ENCODE measurements at places on chromosomes 4 and X. TPM values are rescaled to one million over a fixed set of nuclear protein-coding genes. Genes with fewer than 3 reads are reported as not detected.

The AMTN gene
- total RNA-seq, result not detected

The CSAG2 gene
- total RNA-seq, result not detected

The C4orf36 gene
- total RNA-seq, result 3.2 TPM

GRCh38 chrX:16067886-16068515, 55.4 kb upstream of the GRPR start:
- no peaks in the 10 kb centered on the region for H3K4me1 ChIP-seq
- no peak overlapping the region for H3K27ac ChIP-seq
- H3K27me3 ChIP-seq, result no peaks in the 10 kb centered on the region
- DNase-seq, result no peak
- no peaks in the 10 kb centered on the region for H3K36me3 ChIP-seq

DNA sequence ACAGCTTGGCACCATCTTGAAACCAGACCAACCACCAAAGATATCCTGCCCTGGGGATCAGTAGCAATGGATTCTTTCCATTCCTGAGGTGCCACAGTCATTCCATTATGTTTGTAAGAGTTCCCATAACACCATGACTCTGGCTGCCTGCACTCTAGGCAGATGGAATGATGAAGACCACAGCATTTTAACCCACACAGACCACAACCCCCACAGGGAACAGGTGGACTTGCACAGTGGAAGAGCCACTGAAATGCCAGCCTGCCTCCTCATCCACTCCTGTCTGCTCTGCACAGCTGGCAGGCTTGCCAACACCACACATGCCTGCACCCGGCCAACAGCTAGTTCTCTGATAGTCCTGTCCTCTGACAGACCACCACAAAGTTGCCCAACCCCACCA, 2362.2 kb upstream of the AGA start:
- H3K4me1 ChIP-seq, result no peaks in the 10 kb centered on the region
- H3K27ac ChIP-seq, result no peak overlapping the region
- no peak overlapping the region for H3K4me3 ChIP-seq
- no peak for DNase-seq
- H3K36me3 ChIP-seq, result no peaks in the 10 kb centered on the region

DNA sequence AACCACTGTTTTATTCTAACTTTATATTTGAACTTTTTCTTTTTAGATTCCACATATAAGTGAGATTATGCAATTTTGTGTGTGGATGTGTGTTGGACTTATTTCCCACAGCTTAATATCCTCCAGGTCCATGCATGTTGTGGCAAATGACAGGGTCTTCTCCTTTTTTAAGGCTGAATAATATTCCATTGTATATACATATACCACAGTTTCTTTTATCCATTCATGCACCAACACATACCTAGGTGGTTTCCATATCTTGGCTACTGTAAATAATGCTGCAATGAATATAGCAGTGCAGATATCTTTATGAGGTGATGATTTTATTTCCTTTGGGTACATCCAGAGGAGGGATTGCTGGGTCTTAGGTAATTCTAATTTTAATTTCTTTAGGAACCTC, 69.0 kb downstream of the SNCA start:
- H3K4me3 ChIP-seq, result no peak overlapping the region
- H3K27me3 ChIP-seq, result no peaks in the 10 kb centered on the region
- no peak overlapping the region for H3K27ac ChIP-seq
- DNase-seq, result no peak

GRCh38 chr4:3481783-3482393, 18.8 kb downstream of the DOK7 start:
- H3K36me3 ChIP-seq, result no peaks in the 10 kb centered on the region
- peaks cover 20% of the 10 kb centered on the region for H3K4me1 ChIP-seq
- H3K4me3 ChIP-seq, result no peak overlapping the region
- no peak overlapping the region for H3K27ac ChIP-seq
- H3K27me3 ChIP-seq, result peaks cover 8% of the 10 kb centered on the region
- DNase-seq, result no peak

DNA sequence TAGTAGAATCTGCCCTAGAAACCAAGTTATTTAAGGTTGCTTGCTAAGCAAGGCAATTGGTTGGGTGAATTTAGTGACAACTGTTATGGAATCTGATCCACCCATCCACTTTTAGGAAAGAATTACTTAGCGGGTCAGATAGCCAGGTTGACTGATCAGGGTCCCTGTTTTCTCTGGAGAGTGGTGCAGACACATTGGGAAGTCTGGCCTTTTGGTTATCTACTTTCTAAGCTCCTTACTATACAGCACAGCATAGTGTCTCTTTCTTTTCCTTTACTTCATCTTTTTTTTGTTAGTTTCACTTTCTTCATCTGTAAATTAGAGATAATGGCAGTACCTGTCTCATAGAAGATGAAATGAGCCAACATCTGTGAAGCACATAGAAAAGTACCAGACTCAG, 7.4 kb downstream of the HERC3 start:
- DNase-seq, result no peak
- no peak overlapping the region for H3K27ac ChIP-seq
- peaks cover under 1% of the 10 kb centered on the region for H3K27me3 ChIP-seq
- H3K4me1 ChIP-seq, result no peaks in the 10 kb centered on the region
- H3K36me3 ChIP-seq, result no peaks in the 10 kb centered on the region

GRCh38 chrX:16138108-16138427, 14.7 kb downstream of the GRPR start:
- no peaks in the 10 kb centered on the region for H3K36me3 ChIP-seq
- H3K4me3 ChIP-seq, result no peak overlapping the region
- DNase-seq, result no peak
- no peaks in the 10 kb centered on the region for H3K4me1 ChIP-seq
- no peaks in the 10 kb centered on the region for H3K27me3 ChIP-seq

- H3K36me3 ChIP-seq, result peaks cover 4% of the 10 kb centered on the region
- peak overlapping the region; percentile 21 for H3K27ac ChIP-seq
- H3K4me1 ChIP-seq, result peaks cover 6% of the 10 kb centered on the region
- DNase-seq, result peak; percentile 22
These were observed 14.7 kb downstream of the NDP start for GRCh38 chrX:43958529-43958928.
